ENCODE measurements at places on chromosomes 7 and 10.

- DNase-seq, result no peak
These were observed 13.0 kb upstream of the PFKP start for GRCh38 chr10:3054183-3054850.

DNA sequence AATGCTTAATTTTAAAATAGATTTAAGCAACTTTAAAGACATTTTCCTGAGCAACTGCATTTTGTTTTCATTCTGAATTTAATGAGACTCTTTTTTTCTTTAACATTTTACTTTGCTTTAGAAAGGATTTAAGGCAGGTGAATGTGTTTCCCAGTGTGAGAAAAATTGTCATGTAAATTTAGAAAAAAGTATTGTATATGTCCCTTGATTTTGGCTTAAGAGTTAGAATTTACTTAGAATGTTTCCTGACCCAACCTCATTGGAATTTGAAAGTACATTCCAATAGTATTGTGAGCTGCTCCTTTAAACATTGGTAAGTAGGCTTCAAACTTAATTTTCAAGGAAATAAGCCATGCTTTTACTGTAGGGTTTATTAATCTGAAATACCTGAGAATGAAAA, 110.2 kb downstream of the PTEN start:
- no peak for DNase-seq

DNA sequence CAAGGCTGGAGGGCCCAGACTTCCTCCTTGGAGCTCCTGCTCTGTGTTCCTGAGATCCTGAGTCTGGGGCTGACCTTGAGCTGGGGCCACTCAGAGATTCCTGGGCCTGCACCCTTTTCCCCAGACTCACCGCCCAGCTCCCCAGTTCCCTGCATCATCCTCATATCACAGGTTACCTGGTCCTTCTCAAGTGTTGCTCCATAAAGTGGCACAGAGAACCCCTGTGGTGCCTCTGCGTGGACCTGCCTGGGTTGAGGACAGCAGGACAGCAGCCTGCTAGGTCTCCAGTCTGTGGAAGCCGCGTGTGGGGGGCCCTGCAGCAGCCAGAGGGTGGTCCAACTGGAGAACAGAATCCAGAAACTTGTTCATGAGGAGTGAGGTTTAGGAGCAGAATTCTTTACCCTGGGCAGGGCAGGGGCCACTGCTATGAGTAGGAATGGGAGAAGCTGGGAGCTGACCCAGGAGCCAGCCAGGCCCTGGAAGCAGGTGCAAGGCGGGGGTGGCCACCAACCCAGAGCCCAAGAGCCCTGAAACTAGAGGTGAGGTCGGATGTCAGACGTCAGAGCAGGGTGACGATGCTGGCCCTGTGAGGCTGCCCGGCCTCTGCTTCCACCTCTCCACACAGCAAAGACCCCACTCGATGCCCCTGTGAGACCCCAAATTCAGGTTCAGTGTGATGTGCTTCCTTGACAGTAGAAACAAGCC, 299.4 kb downstream of the TCERG1L start:
- no peak for DNase-seq

DNA sequence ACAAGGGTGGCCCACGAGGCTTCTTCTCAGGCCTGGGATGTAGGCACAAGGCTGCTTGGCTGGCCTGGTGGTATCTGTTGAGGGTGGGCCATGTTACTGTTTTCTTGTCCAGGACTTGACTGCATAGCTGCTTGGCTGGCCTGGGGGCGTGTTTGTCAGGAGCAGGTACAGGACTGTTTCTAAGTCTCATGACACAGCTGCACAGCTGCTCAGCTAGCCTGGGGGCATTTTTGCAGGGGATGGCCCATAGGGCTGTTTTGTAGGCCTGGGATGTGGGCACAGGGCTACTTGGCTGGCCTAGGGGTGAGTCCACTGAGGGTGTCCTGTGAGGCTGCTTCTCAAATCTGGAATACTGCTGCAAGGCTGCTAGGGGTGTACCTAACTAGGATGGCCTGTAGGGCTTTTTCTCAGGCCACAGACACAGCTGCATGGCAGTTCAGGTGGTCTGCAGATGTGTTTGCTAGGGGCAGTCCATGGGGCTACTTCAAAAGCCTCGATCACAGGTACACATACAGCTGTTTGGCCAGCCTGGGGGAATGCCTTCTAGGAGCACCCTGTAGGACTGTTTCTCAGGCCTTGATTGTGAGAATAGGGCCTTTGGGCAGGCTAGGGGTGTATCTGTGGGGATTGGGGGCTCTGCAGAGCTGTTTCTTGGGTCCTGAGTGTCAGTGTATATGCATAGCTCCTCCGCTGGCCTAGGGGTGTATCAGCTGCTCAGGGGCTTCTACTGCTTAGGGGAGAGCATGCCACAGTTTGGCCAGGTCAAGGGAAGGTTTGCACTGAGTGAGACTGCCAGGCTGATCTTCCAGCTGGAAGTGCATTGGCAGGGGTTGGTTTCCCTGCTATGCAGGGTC, 26.6 kb upstream of the PLA2G12B start:
- no peak for DNase-seq

DNA sequence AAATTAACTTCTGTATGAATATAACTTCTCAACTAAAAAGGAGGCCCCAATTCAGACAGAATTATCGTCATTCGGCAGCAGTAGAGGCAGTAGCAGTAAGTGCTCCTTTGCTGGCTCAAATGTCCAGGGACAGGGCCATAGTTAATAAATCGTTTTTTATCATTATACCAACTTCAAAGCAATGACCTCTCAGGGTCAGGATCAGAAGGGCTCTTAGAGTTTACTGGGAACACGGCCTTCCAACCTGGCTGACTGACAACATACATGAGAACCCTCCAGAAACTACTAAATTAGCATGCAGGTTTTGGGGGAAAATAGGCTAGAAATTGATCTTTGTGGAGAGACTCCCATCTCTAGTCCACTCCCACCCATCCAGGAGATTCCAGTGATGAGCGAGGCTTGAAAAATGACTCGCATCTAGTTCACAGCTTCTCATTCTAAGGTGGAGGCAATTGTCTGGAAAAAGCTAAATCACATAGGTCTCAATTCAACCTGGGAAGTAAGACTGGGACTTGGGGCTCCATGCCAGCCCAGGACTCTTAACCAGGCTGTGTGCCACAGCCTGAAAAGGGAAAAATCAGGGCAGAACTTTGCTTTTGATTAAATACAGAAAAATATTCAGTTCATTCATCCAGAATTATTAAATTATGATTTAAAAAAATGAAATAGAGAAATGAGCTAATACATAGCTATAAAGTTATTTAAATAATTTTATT, 84.6 kb downstream of the ABLIM1 start:
- no peak for DNase-seq

DNA sequence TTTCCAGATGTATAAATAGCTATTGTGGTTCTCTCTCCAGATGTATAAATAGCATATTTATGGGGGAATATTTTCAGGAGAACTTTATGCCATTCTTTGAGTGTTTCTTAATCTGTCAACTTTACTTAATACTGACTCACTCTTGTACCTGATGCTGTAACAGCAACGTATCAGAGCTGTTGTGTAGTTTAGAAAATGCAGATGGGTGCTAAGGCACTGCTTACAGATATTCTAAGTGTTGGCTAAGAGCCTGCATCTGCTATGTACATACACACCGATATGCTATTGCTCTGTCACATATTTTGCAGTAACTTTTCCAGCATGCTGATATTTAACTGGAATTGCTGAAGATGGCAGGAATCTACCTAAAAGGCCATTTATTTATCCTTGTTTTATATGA, 71.9 kb downstream of the WDR37 start:
- no peak for DNase-seq

- DNase-seq, result no peak
These were observed 481.4 kb downstream of the ADRA2A start for GRCh38 chr10:111558211-111558610.

- DNase-seq, result no peak
These were observed 6.1 kb upstream of the GDF2 start for GRCh38 chr10:47316131-47316530.

DNA sequence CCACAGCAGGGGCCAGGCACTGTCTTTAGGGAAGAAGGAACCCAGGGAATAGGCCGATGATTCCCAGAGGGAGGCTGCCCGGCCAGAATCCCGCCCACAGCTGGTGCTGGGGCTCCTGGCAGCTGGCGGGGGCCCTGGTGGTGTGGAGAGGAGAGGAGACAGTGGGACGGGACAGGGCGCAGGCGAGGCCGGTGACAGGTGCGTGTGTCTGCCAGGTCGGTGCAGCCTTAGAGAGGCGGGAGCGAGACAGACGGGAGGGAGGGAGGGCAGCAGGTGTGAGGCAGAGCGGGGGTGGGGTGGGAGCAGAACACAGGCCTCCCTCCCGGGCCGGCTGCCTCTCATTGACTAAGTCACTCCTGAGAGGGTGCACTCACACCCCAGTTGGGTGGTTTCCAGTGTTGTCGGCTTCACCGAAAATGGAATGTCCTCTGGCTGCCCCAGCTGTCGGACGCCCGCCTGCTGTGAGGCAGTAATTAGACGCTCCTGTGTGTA, 55.2 kb downstream of the ELFN1 start:
- DNase-seq, result no peak

DNA sequence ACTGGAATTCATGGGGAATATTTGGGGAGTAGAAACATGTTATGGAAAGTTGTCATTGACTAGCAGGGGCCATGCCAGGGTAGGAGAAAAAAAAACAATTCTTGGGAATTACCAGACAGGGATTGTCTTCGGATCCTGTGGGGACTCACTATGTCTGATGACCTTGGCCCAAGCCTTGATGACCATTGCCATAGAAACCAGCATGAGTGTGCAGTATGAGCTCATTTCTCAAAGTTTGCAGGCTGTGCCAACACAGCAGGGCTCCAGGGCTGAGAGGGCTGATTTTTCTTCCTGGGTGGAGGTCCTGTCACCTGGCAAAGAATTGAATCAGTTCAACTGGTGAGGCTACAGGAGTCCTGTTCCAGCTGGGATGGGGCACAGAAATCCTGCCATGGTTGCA, 198.3 kb downstream of the ADRA2A start:
- no peak for DNase-seq

- no peak for DNase-seq
These were observed 7.7 kb downstream of the BBS9 start for GRCh38 chr7:33137103-33137502.

DNA sequence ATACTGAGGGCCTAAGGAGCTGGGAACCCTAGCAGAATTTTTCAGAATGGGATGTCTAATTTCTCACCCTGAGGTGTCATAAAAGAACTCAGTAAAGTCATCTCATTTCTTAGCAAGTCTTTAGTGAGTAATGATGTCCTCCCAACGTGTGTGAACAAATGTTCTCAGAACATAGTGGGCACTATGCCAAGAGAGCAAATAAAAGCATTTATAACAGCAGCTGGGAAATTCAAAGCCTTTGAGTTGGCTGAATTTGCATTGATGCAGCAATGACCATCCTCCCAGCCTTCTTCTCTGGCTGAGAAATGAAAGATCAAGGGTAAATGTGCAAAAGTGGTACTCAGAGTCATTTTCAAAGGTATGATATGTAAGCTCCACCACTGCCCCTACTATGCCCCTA, 109.4 kb downstream of the FAM107B start:
- DNase-seq, result peak; percentile 85

DNA sequence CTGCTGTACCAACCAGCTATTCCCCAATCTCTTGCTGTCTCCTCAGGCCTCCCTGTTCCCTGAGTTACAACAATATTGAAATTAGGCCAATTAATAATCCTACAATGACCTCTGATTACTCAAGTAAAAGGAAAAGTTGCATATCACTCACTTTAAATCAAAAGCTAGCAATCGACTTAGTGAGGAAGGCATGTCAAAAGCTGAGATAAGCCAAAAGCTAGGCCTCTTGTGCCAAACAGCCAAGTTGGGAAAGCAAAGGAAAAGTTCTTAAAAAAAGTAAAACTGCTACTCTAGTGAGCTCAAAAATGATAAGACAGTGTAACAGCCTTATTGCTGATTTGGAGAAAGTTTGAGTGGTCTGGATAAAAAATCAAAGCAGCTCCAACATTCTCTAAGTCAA, 129.8 kb downstream of the LSMEM1 start:
- DNase-seq, result no peak

DNA sequence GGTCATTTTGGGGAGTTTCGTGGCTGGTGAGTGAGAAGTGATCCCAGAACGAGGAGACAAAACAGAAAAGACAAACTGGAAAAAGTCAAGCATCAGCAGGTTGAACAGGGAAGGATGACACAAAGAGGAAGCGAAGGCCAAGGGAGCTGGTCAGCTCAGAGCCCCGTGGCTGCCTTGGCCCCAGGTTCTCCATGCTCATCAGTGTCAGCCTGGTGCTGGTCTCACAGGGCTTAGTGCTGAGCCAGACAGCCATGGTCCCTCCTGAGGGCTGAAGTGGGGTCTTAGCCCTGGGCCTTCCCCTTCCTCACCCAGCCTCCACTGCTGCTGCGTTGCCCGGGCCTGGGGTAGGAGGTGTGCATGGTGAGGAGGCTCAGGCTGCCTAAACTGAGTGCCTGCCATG, 183.6 kb downstream of the PFKFB3 start:
- DNase-seq, result no peak

DNA sequence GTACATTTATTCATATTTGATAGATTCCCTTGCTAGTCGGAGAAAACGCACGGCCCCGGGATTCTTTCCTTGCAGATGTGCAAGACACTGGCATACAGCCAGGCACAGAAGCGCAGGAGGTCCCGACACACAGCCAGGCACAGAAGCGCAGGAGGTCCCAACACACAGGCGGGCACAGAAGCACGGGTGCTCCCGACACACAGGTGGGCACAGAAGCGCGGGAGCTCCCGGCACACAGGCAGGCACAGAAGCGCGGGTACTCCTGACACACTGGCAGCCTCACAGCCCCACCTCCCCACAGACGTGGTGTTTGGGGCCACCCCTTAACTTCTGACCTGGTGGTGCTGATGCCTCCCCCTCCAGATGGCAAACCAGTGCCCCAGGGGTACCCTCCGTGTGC, 237.3 kb downstream of the ZMYND11 start:
- DNase-seq, result no peak

- DNase-seq, result no peak
These were observed 22.0 kb upstream of the GSDME start for GRCh38 chr7:24779283-24779655.

- DNase-seq, result no peak
These were observed 41.2 kb upstream of the AKR1E2 start for GRCh38 chr10:4784667-4785333.

GRCh38 chr7:157560258-157560654, 223.5 kb downstream of the DNAJB6 start:
- DNase-seq, result no peak

- no peak for DNase-seq
These were observed 157.5 kb upstream of the TNS3 start for GRCh38 chr7:47739301-47739875.

DNA sequence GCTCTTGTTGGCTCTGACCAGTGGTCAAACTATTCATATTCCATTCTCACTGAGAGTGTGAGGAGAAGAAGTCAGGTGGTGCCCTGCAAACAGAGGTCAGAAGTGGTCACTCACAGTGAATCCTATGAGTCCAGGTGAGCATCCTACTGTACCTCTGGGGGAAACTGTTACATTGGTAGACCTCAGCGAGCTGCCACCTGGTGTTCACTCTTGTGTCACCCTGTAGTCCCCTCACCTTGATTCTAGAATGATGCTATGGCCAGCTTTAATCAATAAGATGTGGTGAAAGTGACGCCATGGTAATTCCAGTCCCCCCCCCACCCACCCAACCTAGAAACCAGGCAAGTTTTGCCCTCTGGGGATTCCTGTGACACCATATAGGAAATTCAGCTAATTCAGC, 1.2 kb upstream of the AMPH start:
- no peak for DNase-seq

- DNase-seq, result no peak
These were observed 20.3 kb downstream of the CRHR2 start for GRCh38 chr7:30661926-30662325.

Measured in activated CD4-positive, alpha-beta T cell treated with anti-CD3 and anti-CD28 coated beads, Interleukin-10, Interleukin-2, amounts not matched to agents 100 ng/mL and 50 ng/mL, durations not matched to agents 16 hours and 8 hours (primary cell).